Stromal cell of bone marrow (primary cell): ENCODE measurements at places on chromosomes 11 and 22.

DNA sequence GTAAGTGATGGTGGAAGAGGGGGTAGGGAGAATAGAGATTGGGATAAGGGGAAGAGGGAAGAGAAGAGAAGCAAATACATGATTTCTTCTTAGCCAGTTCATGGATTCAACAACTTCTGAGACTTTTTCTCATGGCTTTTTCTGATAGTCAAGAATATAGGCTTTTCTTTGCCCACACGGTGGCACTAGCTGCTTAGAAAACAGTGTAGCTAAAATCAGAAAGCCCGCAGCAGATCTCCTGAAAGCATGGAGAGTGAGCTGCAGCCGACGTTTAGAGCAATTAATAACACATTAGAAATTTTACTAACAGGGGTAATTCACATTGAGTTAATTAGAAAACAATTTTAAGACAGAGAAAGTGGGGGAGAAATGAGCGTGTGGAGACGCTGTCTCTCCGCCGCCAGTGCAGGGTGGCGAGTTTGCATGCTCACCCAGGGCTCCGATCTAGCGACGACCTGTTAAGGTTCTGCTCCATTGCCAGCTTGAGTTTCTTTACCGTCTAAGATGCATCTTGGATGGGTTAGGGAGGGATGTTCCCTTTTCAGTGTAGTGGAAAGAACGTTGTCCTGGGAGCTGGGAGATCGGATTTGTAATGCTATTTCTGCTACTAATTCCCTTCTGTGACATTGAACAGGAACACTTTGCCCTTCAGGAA is 3.3 kb upstream of the RAG1 start:
- DNase-seq: peak; percentile 57

DNA sequence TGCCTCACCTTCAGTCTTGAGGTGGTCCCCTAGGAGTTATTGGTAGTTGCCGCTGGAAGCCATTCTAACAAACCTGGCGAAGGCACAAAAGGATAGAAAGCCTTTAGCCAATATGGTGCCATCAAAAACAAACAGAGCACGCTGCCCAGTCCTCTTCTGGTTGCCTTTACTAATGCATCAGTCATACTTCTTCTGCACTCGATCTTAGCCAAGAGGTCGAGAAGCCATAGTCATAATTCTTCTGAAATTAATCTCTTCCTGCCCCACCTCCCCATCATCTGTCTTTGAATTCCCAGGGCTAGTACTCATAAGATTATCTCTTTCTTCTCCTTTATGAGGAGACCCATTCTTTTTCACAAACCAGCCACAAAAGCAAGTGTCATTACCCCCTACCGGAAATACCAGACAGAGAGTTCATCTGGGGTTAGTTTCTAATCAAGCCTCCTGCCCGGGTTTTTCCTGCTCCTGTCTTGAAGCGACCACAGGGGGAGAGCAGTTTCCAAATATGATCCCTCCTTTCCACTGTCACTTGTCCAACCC is 21.4 kb upstream of the EHF start:
- peak; percentile 74 for DNase-seq

DNA sequence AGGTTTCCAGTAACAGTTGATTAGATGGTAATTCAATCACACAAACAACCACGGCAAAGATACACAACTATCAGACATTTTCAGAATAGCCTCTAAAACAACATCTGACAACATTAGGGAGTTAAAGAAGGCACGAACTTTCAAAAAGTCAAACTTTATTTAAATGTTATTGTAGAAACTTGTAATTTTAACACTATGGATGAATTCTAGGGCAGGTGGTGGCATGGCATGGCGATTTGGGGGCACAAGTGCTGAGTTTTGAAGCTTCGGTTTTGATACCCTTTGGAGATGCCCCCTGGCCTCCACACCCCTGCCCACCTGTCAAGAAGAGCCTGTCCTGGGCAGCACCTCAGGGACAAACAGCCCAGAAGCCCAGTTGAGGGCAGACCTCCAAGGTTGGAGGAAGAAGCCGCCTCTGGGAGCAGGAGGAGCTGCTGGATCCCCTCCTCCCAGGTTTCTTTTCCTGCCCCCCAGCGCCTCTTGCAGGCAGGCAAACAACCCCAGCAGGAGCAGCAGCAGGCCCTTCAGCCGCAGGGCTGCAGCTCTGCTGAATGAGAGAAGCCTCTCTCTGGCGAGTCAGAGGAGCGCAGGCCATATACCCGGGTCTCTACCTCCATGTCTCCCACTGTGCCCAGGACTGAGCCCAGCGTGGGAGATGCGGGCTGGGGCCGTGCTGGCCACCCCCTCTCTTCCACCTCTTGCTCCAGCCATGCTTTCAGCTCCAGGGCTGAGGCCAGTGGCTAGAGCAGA is 102.1 kb upstream of the IGLL5 start:
- no peak for DNase-seq

DNA sequence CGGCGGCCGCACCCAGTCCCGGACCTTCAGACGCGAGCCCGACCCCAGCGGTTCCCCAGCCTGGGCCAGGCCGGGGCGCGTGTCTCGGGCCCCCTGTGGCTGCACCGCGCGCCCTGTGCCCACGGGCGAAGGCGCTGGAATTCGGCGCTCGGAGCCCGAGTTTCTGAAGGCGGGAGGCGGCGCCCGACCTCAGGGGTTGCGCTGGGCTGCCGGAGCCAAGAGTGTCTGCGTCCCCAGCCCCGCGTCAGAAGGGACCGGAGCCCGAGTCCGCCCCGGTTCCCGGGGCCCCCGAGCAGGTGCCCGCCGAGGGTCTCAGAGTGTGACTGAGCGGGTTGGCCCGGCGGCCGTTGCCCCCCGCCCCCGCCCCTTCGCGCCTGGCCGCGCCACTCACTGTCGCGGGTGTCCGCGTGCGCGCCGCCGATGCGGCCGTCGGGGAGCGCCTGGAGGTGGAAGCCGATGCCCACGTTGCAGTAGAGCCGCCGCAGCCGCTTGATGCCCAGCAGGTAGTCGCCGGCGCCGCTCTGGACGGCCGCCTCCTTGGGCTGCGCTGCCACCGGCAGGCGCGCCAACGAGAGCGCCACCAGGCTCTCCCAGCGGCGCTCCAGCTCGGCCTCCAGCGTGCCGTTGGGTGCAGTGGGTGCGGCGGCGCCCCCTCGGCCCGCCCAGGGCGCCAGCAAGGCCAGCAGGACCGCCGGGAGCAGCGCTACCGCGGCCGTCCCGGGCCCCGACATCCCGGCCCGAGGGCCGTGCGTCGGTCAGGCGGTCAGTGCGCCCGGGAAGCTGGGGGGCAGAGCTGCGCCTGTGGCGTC is 583 bp downstream of the FGF4 start:
- DNase-seq: no peak

- no peak for DNase-seq
These were observed 698 bp downstream of the SLC37A4 start for GRCh38 chr11:119030029-119030328.

DNA sequence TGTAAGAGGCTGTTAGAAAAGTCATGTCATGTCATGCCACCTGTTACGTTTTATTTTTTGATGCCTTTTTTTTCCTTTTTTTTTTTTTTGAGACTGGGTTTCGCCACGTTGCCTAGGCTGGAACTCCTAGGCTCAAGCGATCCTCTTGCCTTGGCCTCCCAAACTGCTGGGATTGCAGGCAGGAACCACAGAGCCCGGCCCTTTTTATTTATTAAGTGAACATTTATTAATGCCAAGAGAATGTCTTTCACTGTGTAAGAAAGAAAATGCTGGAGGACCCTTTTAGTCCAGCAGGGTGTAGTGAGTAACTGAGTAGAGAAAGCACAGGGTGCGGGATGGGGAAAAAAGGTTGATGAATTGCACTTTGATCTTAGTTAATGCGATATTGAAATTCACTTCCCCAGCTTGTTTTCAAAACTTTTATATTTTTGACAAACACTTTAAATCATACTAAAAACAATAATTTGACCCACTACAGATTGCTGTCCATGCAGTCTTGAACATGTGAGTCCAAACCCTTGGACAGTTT is 2.3 kb upstream of the XBP1 start:
- no peak for DNase-seq

- DNase-seq: no peak
These were observed 8.8 kb downstream of the ARCN1 start for GRCh38 chr11:118581057-118581456.

DNA sequence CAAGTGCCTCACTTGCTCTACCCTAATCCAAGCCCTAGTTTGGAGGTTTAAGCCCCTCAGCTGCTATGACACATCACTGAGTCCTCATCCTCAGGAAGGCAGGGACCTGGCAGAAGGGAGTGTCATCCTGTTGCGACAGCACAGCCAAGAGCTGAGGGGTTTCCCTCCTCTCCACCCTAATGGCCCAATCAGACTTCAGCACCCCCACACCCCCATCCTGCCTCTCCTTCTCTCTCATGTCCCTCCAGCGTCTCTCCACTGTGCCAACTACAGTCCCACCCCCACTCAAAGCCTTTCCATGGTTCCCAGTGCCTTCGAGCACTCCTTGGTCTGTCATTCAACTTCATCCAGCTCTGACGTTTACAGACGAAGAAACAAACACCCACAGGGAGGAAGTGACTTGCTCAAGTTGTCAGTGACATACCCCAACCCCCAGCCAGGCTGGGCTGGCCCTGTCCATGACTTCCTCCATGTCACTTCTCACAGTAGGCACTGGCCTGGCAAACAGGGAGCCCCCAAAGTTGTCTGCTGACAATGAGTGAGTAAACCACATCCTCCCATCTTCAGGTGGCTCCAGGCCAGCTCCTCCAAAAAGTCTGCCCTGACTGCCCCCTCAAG is 15.6 kb downstream of the ARAP1 start:
- no peak for DNase-seq

DNA sequence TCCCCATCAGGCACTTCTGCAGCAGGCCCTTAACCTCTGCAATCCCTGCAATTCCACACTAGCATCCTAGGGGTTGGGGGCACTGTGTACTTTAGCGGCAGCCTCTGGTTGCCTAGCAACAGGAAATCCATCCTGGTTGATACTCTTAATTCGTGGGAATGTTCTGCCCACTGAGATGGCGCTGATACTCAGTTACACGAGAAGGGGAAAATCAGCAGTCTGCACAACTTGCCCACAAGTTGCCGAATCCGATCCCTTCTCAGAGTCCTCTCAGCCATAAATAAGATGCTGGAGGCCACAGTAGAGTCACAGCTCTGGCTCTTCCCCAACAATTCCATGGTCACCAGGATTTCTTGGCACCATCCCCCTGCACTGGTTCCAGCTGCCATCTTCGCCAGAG is 57.6 kb upstream of the CRYBB3 start:
- no peak for DNase-seq

GRCh38 chr22:40002935-40003715 is 8.4 kb downstream of the FAM83F start:
- DNase-seq: no peak

- peak; percentile 23 for DNase-seq
These were observed 1091.9 kb upstream of the RAG2 start for GRCh38 chr11:37689951-37690350.

DNA sequence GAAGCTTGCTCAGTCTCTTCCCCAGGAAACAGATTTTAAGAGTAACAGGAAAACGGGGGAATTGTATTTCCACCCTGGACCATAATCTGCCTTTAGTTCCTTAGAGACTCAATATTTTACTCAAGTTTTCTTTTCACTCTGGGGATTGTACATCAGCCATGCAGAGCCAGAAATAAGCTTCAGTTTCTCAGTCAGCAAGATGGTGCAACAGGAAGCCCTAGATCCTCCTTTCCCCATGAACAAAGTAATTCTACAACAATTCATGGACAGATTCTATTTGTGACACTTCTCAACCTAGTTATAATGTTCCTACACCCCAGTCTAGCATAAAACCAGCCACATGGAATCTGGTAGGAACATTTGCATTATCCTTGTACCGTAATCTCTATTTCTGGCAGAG is 24.7 kb downstream of the OR8B2 start:
- DNase-seq: no peak

GRCh38 chr22:44597616-44598015 is 99.6 kb upstream of the RTL6 start:
- no peak for DNase-seq

- no peak for DNase-seq
These were observed 58.6 kb downstream of the MICAL3 start for GRCh38 chr22:17965538-17966402.

DNA sequence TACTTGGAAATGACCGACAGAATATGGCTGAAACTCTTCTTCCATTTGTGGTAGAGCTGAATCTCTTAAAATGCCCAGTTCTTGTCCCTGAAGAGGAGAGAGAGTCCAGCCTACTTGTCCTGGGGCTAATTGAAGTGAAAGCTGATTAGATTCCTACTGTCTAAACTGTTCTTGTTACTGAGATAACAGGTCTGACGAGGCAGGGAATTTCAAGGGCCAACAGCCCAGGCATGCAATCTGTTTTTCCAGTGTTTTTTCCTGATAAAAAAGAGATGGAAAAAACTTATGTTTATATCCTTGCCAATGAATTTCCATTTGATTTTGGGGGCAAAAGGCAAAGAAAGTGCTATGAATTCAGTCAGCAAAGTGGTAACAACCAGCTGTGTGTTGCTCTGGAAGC is 195.5 kb downstream of the ETS1 start:
- DNase-seq: no peak

DNA sequence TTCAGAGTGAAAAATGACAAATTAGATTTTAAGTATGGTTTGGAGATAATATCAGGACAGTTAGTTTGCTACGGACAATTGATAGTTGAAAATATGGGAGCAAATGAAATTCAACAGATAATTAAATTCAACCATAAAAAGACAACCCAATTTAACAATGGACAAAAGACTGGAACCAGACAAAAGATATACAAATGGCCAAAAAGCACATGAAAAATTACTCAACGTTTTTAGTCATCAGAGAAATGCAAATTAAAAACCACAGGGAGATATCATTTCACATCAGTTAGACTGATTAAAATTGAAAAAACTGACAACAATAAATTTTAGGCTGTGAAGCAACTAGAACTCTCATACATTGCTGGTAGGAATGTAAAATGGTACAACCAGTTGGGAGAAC is 27.2 kb downstream of the SIK2 start:
- DNase-seq: no peak

DNA sequence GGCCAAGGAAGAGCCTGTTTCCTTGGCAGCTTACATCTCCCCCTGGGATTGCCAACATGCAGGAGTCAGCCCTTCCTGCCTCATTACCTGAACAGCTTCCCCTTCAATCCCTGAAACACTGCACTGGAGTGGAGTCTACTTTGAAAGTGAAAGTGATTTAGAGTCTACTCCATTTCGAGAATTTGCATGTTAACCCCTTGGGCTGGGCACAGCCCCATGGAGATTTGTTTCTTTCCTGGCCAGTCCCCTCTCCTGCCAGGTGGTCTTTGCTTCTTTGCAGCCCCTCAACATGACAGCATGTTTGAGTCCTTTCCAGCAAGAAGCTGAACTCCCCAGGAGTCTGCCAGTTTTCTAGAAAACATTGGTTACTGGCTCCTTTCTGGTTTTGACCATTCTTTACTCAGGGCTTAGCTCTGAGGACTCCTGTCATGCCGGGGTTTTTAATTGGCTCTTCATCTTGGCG is 59.9 kb downstream of the TRAF6 start:
- DNase-seq: no peak

- peak; percentile 40 for DNase-seq
These were observed 40.4 kb downstream of the BCR start for GRCh38 chr22:23220485-23221350.

DNA sequence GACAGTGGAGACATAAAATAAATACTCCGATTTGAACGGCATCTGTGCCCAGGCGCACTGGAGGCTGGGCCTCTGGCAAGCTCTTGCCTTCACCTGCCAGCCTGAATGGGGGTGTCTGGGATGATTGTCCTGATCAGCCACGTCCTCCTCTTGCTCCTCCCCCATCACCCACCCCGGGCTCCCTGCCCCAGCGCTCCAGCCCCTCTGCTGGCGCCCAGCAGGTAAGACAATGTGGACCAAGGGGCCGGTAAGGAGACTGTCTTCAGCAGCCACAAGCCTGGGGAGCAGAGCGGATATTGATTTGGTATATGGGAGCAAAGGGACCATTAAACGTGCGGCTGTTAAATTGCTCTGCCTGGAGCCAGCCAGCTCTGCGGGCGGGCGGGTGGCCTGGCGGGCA is 24.9 kb downstream of the WNT11 start:
- no peak for DNase-seq

- no peak for DNase-seq
These were observed 21.3 kb downstream of the CAPRIN1 start for GRCh38 chr11:34072832-34073231.
